ENCODE measurements at places on chromosomes 5 and 9.

GRCh38 chr9:86176468-86176867 lies 77.1 kb upstream of the GOLM1 start:
- no peak for DNase-seq

- no peak for DNase-seq
These were observed 41.5 kb downstream of the SVEP1 start for GRCh38 chr9:110537841-110538646.

DNA sequence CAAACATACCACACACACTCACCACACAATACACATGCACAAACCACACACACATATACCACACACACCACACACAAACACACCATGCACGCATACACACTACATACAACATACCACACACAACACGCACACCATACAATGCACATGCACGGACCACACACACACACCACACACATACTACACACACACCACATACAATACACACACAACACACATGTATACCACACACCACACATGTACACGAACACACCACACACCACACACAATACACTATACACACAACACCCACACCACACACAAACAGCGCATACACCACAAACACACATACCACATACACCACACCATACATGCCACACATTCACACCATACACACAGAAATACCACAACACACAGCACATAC lies 480.3 kb downstream of the DIRAS2 start:
- DNase-seq, result no peak

- DNase-seq, result peak; percentile 52
These were observed 7.7 kb downstream of the IL17B start for GRCh38 chr5:149371296-149371962.

DNA sequence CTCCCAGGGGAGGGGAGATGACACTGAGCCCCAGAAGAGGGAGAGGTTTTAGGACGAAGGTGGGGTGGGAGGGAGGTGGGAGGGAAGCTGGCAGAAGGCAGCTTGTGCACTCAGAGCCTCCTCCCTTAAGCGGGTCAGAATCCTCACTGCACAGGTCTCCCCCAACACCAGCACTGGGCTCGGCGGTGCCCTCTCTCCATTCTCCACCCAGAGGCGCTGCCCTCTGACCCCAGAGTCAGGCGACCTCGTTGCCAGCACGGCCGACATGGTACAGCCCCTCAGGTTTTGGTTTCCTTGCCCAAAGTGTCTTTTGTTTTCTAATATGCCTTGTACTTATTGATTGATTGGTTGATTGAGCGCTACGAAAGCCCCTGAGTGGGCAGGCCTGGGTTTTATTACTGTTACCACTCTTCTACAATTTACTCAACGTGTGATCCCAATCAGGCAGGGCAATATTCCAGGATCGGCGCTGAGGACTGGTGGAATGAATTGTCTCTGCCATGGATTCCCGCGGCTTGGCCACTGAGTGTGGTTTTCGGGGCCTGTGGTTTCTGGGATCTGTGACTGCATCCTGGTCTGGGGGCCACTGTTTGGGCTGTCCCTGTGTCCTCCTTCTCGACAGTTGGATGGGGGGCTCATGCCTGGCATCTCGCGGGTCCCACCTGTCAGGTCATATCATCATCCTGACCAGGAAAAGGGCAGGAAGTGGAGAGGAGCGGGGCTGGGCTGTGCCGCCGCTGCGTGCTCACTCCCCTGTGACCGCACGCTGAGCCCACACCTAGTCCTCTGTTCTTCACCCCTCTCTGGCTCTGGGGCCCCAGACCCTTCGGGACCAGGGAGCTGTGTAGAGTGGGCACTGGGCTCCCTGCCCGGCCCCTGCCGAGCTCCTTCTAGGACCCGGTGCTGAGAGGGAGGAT lies 9.6 kb upstream of the FCN2 start:
- DNase-seq, result no peak

DNA sequence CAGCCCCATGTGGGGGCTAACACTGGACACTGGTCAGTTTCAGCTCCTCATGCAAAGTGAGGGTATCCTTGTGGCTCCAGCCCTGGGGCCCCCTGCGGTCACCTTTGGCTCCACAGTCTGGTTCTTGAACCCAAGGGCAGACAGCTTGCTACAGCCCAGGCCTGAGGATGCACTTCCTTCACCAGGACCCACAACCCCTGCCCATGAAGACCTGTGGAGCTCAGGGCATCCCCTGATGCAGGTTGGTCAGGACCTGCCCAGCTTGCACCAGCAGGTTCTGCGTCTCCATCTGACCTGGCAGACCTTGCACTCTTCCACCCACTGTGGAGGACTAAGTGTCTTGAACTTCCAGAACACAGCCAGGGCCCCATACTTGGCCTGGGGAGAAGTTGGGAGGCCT lies 3.7 kb upstream of the MRNIP start:
- no peak for DNase-seq

- DNase-seq, result no peak
These were observed 67.3 kb upstream of the ZFR start for GRCh38 chr5:32511776-32512374.

DNA sequence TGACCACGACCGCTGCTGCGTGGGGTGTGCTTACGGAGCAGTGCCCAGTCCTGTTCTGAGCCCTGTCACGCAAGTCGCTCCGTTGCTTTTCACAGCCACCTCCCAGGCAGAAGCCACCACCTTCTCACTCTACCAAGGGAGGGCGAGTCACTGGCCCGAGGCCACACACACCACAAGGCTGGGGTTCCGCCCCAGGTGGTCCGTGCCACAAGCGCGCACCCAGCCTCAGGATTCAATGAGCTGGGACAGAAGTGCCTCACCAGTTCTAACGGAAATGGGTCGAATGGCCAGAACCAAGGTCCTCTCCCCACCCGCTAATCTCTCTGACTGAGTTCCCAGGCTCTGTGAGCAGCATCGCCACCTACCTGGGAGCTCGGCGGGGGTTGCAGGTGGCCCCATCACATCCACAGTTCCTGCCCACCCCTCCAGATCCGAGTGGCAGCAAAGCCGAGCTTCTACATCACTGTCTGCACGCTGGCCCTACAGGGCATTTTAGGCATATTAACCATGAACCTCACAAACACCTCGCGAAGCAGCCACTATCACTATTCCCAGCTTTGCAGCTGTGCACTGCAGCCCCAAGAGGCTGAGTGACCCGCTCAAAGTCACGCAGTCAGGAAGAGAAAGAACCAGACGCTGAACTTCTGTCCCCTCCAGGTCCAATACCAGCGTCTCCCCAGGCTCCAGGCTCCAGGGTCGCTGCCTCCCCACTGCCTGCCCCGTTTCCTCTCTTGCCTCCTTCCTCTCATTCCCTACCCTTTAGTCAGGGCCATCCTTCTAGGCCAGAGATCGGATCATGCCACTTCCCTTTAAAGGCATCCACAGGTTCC lies 92.1 kb upstream of the PHYKPL start:
- DNase-seq, result no peak

DNA sequence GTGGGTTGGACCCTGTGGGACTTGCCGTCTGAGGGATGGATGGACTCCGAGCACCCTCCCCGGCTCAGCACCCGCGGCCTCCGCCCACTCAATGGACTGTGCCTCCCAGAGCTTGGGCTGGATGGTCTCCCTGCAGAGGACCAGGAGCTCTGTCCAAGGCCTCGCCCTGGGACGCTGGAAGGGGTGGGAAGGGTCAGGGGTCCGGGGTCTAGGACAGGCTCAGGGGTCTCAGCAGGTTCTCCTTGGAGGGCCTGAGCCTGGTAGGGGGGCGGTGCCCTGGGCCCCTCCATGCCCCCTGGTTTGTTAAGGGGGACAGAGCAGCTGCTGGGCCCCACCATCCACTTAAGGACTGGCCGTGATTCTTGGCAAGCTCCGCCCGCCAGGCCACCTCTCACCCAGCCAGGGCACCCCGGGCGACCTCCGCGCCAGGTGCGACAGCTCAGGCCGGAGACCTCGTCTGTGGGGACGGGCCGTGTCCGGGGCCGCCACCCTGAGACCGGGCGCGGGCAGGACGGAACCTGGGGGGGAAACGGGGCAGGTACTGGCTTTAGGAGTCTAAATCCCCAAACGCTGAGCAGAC lies 29.2 kb downstream of the EXOC3 start:
- peak; percentile 22 for DNase-seq

- no peak for DNase-seq
These were observed 1.5 kb downstream of the PKN3 start for GRCh38 chr9:128703616-128704355.

DNA sequence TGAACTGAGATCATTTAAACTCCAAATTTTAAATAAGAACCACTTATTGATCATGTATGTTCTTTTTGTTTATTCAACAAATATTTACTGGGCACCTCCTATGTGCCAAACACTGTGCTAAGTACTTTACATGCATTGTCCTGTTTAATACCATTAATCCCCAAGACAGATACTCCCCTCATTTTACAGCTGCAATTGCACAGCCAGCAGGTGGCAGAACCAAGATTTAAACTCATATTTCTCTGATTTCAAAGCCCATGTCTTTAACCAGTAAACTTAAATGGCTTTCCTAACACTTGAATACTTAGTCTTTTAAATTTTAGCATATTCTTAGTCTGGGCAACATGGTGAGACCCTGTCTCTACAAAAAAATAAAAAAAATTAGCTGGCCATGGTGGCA lies 43.4 kb upstream of the KIAA1958 start:
- peak; percentile 35 for DNase-seq

- DNase-seq, result no peak
These were observed 74.6 kb upstream of the ARRDC3 start for GRCh38 chr5:91457681-91458058.

- DNase-seq, result no peak
These were observed 93.5 kb upstream of the NR3C1 start for GRCh38 chr5:143496943-143497342.

DNA sequence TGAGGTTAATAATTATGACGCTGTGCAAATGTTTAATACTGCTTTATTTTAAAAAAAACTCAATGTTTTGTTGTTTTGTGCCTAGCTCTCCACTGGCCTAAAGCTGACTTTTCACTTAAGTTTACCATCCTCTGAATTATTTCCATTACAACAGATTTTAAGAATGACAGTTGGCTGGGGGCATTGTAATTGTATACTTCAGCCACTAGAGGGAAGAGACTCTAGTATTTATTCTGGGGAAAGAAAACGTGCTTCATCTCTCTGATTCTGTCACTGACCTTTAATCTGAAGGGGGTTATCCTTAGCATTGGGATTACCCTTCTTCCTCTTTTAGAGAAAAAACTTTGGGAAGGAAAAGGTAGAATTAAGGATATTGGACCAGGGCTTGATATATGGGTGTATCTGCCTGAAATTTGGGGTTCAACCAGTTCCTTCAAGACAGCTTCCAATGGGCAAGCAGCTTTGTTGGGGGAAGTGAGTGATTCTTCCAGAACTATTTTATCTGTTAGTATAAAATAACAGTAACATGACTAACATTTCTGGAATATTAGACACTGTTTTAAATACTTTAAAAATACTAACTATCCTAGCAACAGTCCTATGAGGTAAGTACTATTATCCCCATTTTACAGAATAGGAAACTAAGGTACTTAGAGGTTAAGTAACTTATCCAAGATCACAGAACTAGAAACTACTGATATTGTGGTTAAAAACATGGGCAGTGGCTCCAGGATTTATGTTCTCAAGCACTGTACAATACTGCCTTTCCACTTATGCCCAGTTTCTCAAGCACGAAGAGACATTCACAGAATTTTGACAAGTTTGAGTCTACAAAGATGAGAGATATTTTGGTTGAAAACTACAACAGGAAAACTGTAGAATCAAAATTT lies 208.4 kb downstream of the CD180 start:
- no peak for DNase-seq

All from head of caudate nucleus (tissue), 42 donors.